NCI-H1694 treated with DMSO at 0.1 percent for 48 hours (cell line): ENCODE measurements at places on chromosomes 12 and 14.

GRCh38 chr12:52656616-52657015, 4.6 kb upstream of the KRT2 start:
- no peak for DNase-seq

- no peak for DNase-seq
Observed at GRCh38 chr12:52222692-52223091, 10.4 kb upstream of the KRT7 start.

GRCh38 chr14:68088451-68088854, 268.9 kb downstream of the RAD51B start:
- peak; percentile 67 for DNase-seq

- DNase-seq, result no peak
Observed at GRCh38 chr12:109840305-109841074, 7.3 kb upstream of the TRPV4 start.

DNA sequence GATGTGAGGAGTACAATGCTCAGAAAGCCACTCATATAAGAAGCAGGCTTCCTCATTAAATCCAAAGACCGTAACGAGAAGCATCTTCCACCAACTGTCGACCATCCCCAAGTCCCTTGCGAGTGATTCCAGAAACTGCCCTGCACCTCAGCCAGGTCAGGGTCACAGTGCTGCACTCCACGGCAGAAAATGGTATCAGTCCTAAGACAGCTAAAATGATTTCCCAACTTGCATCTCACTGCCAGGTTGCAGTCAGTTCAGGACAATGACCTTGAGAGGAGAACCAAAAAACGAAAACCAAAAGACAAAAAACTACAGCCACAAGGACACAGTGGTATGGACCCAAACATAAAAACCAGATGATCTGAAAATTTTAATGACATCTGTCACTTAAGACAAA, 20.6 kb downstream of the SBNO1 start:
- no peak for DNase-seq

GRCh38 chr14:61988240-61988639, 226.0 kb downstream of the SNAPC1 start:
- DNase-seq, result no peak

GRCh38 chr14:36014236-36014635, 162.3 kb downstream of the PTCSC3 start:
- DNase-seq, result no peak

- peak; percentile 100 for DNase-seq
Observed at GRCh38 chr14:105980224-105980623, 453.8 kb downstream of the TMEM121 start.

- DNase-seq, result no peak
Observed at GRCh38 chr12:82600379-82600778, 86.3 kb upstream of the TMTC2 start.

GRCh38 chr12:125218952-125219351, 153.7 kb downstream of the AACS start:
- no peak for DNase-seq

- no peak for DNase-seq
Observed at GRCh38 chr12:108647585-108648287, 14.0 kb upstream of the SELPLG start.

GRCh38 chr12:44162961-44163360, 327.1 kb downstream of the TMEM117 start:
- no peak for DNase-seq

DNA sequence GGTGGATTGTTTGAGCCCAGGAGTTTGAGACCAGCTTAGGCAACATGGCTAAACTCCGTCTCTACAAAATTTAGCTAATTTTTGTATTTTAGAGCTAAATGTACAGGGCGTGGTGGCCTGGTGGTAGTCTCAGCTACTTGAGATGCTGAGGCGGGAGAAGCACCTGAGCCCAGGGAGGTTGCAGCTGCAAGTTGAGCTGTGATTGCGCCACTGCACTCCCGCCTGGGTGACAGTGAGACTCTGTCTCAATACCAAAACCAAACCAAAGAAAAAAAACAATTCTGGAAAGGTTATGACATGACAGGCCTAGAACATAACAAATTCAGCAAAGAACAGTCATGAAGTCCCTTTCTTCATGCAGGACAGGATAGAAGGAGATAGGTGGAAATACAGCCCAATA, 25.7 kb downstream of the WDR89 start:
- DNase-seq, result no peak

DNA sequence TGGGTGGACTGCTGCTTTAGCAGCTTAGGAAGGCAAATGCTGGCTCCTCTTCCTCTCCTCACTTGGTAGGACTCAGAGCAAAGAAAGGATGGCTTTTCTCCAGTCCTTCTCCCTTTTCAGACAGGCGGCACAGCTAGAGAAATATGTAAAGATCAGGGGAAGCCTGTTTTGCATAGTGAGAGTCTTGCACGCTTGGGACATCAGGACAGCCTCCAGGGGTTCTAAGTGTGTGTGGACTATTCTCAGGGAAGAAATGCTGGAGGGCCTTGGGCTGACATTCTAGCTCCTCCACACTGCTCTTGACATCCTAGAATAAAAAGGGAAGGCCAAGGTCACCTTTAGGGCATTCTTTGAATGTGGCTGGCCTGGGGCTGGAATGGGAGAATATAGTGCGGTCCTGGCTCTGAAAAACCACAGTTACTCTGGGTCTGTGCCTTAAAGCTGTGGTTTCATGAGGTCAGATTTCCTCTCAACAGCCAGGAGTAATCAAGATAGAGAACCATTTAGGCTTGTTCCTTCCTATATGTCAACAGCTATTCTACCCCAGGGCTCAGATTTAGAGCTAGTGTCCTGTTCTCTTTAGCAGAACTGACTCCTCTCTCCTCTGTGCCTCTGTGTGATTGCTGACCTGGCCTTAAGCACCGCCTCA, 24.3 kb downstream of the CMA1 start:
- no peak for DNase-seq

- DNase-seq, result no peak
Observed at GRCh38 chr14:103033681-103034096, 23.7 kb downstream of the CDC42BPB start.

- DNase-seq, result no peak
Observed at GRCh38 chr12:115351514-115352077, 667.6 kb upstream of the TBX3 start.
